ENCODE measurements at places on chromosomes 4 and X.

DNA sequence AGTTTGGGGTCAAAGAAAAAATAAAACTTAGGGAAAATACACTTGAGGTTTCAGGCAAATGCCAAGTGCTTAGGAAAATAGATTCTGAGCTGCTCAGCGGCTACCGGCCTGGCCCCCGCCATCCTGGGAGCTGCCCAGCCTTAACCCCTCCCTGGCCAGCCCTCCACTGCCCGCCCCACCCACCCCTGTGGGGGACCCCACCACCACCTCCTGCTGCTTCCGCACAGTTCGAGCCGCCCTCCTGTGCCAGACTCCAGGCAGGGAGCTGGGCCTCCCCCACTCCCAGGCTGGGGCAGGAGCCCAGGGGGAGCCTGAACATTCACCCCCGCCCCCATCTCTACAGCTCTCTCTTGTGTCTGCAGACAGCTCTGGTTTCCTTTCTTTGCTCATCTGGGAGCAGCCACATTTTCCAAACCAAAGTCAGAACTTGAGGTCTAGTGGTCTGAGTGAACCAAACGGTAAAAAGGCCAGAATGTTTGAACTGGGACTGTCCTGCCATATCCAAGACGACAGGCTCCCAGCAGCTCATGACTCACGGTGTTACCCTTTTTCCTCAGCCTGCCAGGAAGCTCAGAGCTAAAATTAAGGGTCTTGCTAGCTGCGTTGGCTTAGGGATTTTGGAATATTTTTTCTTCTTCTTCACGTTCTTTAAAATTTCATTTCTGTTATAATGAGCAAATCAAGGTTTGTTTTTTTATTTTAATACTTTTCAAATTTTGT lies 4.7 kb upstream of the FGFR3 start:
- DNase-seq = no peak

GRCh38 chr4:38094419-38094818 lies 134.2 kb downstream of the PTTG2 start:
- no peak for DNase-seq

DNA sequence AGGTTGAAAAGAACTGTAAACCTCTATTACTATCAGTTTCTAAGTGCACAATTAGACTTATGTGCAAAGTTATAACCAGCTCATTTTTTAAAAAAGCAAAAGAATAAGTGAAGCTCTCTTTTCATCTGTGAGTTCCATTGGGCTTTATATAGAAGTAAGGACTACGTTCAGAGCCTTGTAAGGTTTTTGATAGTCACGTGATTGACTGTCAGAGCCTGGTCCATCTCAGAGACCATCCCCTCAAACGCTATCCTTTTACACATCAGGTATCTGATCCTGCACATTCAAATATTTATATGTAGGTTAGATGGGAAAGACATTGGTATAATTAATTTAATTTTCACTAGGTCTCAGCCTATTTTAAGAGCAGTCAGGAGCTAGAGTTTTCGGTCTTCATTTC lies 279.3 kb downstream of the INPP4B start:
- DNase-seq = no peak

- DNase-seq = no peak
These were observed 30.0 kb upstream of the TADA2B start for GRCh38 chr4:7013175-7013574.

DNA sequence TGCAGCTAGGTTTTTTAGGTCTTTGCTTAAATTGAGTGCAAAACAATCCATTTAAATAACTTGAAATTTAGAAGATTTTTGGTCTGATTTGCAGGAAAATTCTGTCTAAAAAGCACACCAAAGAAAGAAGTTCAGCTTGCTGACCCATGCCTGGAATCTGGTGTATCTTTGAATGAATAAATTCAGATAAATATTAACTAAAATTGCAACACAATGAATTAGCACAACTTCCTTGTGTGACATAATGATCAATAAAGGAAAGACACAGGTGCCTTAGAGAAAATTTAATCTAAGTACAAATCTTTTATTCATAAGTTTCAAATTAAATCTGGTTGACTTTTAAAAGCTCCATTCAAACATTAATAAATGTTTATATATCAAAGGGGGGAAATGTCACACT lies 791.5 kb upstream of the LCORL start:
- DNase-seq = no peak
